Hematopoietic multipotent progenitor cell treated with erythropoietin and hydrocortisone succinate and interleukin-3 and kit ligand, for 17 days (in vitro differentiated cells): ENCODE measurements at places on chromosomes 7 and 10.

- no peak for DNase-seq
Observed at GRCh38 chr7:651032-651728, 75.3 kb upstream of the DNAAF5 start.

DNA sequence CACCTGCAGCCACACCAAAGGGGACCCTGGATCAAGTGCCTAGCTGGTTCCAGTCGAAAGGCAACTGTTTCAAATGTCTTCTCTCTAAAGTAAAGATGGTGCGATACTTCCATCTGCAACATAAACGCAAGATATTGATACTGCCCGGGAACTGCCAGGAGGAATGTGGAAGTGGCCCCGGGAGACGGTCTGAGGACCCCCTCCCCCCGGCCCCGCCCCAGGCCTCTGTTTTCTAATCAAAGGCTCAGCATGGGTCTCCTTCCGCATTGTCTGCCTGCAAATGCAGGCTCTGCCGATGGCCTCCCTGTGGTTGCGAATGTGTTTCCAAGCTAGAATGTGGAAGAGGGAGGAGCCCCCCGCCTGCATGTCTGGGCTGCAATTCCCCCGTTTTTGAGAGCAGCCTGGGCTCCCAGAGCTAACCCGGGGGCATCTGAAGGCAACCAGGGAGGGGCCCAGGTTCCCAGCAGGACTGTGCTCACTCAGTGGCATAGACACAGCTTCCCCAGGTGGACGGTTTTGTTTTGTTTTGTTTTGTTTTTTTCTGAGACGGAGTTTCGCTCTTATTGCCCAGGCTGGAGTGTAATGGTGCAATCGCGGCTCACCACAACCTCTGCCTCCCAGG is 223.9 kb upstream of the PPP2R2D start:
- no peak for DNase-seq

- no peak for DNase-seq
Observed at GRCh38 chr10:68305854-68306253, 26.0 kb upstream of the HNRNPH3 start.

DNA sequence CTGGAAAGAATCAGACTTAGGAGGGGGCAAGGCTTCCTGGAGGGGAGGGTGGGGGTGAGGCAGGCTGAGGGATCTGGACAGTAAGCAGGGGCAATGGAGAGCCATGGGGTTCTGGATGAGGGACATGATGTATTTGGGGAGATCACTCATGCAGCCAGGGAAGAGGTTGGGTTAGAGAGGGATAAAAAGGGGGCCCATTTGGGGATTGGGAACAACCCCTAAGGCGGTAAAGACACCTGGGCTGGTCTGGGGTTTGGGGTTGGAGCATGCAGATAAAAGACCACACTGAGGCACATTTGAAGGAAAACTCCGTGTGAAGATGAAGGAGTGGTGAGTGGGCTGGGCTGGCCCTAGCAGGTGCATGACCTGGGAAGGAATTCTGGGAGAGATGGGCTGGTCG is 30.8 kb downstream of the HIF1AN start:
- no peak for DNase-seq

DNA sequence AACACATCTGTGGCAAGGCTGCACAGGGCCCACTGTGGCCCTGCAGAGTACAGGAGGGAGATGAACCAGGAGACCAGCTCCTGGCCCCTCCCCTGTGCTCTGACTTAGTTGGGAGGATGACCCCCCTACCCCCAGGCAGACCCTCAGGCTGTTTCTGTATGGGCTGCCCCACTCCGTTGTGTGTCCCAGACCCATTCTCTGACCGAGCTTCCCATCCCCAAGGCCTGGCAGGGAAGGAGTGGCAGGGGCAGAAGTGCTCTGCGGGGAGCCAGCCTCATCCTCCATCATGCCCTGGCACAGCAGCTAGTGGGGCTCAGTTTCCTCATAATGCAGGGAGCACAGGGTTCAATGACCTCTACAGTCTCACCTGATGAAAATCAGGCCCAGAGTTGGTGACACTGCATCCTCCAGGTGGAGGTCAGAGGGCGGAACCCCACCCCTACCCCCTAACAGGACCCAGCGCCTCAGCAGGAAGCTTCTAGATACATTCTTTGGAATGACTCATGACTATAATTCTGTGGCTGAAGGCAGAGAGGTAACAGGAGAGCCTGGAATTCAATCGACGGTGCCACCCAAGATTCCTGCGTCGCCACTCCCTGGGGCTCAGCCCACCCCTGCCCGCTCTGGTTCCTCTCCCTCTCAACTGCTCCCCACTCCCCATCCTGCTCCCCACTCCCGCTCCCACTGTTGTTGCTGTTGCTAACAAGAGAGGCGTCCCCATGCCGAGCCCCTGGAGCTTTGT is 18.2 kb downstream of the PODXL start:
- no peak for DNase-seq
